Fibroblast of the aortic adventitia (primary cell): ENCODE measurements at places on chromosomes 12 and 14. TPM values are rescaled to one million over a fixed set of nuclear protein-coding genes. Genes with fewer than 3 reads are reported as not detected.

Gene PTPRB
- 3.6 and 5.6 TPM in 2 replicates for total RNA-seq

Gene AVPR1A
- 0.41 TPM in 1 of 2 replicates, not detected in the other for total RNA-seq

Gene ZNF839
- 2.8 and 7.5 TPM in 2 replicates for total RNA-seq

Gene NGB
- not detected in 2 replicates for total RNA-seq

Gene CLEC4C
- not detected in 2 replicates for total RNA-seq

Gene TMPRSS12
- not detected in 2 replicates for total RNA-seq

Gene GYS2
- not detected in 2 replicates for total RNA-seq

Gene NKX2-1
- total RNA-seq, result not detected in 2 replicates

Gene SYT1
- total RNA-seq, result 5.6 and 43.3 TPM in 2 replicates

Gene GLS2
- total RNA-seq, result 0.36 TPM in 1 of 2 replicates, not detected in the other

Gene ZFC3H1
- 54.1 and 68.1 TPM in 2 replicates for total RNA-seq

Gene SYCP3
- total RNA-seq, result 0.18 and 0.82 TPM in 2 replicates

Gene FOXA1
- total RNA-seq, result not detected in 2 replicates

Gene GLIPR1L2
- total RNA-seq, result 0.72 and 1.1 TPM in 2 replicates

Gene HSPB8
- 7.7 and 23.1 TPM in 2 replicates for total RNA-seq

Gene LRCOL1
- total RNA-seq, result not detected in 2 replicates

Gene SMARCD1
- total RNA-seq, result 33.4 and 49.0 TPM in 2 replicates

Gene CRACR2A
- 4.8 and 16.8 TPM in 2 replicates for total RNA-seq

Gene MAX
- 61.0 and 69.3 TPM in 2 replicates for total RNA-seq

Gene SERPINA12
- total RNA-seq, result not detected in 2 replicates

Gene SLC6A13
- total RNA-seq, result not detected in 2 replicates
